ENCODE measurements at places on chromosomes 2 and 18. TPM values are rescaled to one million over a fixed set of nuclear protein-coding genes. Genes with fewer than 3 reads are reported as not detected.

DNA sequence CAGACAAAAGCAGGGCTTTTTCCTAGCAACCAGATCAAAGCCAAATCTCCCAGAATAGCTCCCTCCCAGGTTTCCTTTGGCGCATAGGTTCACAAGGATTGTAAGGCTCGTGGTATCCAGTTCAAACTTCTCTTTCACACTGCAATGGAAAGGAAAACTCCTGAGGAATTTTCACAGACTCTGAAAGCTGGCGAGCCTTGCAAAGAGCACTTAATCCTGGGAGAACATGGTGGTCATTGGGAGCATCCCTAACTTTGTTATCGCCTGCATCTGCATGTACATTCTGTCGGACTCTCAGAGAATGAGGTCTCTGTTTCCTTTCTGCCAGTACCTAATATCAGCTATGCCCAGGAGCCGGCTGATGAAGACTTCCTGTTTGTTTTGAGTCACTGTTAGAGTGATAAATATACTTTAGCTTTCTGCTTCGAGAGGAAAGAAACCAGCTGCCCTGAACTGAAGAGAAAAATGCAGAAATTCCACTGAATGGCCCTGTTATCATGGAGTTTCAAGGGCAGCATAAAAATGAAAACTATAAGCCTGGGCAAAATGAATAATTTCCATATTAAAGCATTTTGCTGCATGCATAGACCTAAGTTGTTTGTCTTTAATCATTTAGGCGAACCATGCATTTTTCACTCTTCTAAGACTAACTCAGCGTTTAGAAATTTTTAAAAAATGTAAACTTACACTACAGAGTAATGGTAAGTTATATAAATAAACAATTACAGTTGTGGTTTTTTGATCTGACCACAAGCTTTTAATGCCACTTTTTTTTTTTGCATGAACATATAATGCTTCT lies 76.4 kb upstream of the ZEB2 start:
- peak; percentile 73 for DNase-seq

DNA sequence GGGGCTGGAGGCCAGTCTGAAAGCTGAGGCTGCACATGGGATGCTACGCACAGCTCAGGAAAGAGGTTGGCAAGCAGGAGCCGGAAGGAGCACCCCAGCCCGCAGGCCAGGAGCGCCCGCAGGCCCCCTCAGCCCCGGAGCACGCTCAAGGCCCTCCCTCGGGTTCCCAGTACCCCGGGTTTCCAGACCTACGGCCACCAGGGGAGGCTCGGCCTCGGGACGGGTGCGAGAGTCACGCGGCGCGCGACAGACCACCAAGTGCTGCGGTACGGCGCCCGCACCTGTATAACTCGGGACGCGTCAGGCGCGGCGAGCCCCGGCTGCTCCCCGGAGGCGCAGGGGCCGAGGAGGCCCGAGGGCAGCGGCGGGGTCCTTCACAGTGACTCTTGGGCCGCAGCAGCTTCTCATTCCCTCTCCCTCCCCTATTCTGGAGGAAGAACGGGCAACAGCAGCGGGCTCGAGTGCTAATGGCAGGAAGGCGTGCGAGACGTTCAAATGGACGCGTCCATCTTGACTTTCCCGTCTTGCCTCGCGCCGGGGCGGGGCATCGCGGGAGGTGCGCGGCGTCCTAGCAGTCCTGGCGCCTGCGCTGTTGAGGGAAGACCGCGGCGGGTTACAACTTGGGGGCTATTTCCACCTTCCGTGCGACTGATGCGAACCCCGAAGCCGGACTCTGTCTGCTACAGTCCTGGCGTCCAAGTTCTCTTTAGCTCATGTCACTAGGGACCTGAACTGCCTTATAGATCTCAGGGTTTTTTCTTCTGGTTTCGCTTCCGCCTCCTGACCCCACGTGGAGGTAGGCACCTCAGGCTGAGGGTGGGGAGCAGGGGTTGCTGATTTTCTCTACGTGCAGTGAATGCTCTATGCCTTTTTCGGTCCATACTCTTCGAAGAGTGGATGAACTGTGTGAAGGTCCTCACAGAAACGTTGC lies at the start of gene ANAPC1:
ANAPC1 (minus strand) TSS at position 533 of the 931 bp plus-strand sequence. CDS start 3,368 bp downstream, outside the sequence.
- peak; percentile 81 for DNase-seq

DNA sequence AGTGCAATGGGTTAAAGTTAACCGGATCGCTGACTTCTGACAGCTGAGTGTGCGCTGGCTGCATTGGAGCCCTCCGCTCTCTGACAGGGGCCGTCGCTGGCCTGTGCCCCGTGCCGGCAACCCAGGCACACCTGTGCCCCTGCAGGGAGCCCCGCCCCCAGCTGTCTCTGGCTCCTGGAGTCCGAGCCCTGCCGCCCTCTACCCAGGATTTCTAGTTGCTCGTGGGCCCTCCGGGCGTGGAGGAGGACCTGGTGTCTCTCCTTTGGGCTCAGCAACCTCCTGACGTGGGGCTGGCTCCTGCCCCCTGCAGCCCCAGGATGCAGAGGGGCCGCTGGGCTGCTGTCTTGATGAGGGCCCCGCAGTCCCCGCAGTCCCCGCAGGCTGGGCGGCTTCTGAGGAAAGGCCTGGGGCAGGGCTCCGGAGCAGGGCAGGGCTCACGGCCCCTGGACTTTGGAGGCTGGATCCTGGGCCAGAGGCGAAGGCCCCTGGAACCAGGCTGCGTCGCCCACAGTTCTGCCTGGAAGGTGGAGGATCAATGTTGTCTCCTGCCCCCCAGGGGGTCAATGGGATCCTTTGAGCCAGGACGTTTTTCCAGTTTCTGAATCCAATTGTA lies 172.8 kb downstream of the RNF144A start:
- no peak for DNase-seq

DNA sequence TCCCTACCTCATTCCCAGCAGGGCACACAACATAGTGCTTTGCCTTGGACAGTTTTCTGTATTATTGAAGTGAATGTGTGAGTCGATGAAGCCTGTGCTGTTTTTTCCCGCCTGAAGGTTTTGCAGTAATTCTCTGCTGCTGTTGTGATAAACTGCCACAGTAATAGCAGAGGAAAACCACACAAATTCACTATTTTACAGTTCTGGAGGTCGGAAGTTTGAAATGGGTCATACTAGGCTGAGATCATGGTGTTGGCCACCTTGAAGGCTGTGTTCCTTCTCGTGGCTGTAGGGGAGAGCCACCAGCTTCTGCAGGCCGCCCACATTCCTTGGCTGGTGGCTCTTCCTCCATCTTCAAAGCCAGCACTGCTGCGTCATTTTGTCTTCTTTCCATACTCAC lies 678 bp upstream of the SLC16A14 start:
- no peak for DNase-seq

DNA sequence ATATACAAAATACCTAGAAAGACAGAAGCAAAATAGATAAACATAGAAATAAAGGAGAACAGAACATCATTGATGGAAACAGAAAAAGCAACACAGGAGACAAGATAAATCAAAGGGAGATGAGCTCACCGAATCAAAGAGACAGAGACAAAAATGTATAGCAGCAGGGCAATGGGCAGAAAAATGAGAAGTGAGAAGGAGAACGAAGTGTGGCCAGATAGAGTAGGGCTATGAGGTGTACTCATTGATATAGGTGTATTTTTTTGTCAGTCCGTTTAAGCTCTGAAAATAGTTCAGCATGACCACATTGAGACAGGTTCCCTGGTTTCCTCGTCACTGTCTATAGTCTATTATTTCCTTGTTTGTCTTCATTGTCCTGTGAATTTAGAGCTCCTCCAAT lies 55.1 kb downstream of the SP100 start:
- no peak for DNase-seq

- DNase-seq = no peak
These were observed 377.7 kb upstream of the MYT1L start for GRCh38 chr2:2708575-2709430.

- no peak for DNase-seq
These were observed 1009.9 kb upstream of the NXPH2 start for GRCh38 chr2:139790136-139790535.

DNA sequence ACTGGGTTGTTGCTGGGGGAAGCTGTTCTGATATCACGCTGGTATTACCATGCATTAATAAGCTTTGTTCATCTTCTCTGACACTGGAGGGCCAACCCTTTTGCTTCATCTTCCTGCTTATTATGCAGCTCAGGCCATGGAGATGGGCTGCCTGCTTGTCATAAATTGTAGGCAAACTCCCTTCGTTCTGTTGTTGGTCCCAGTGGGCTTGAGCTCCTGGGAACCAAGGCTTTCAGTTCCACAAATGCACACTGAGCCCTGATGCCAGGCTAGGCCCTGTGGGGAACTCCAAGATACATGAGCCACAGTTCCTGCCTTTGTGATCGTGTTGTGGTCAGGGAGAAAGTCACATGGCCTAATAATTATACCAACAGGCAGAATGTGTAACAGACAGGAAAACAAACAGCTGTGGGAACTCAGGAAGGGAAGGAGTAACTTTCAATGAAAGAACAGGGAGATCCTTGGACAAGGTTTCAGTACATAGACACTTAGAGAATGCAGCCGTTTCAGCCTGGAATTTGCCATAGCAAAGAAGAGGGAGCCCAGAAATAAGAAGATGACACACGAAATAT lies 49.0 kb upstream of the BCL2L11 start:
- peak; percentile 95 for DNase-seq

- peak; percentile 63 for DNase-seq
These were observed 152.5 kb downstream of the CYP26B1 start for GRCh38 chr2:71995067-71995665.

DNA sequence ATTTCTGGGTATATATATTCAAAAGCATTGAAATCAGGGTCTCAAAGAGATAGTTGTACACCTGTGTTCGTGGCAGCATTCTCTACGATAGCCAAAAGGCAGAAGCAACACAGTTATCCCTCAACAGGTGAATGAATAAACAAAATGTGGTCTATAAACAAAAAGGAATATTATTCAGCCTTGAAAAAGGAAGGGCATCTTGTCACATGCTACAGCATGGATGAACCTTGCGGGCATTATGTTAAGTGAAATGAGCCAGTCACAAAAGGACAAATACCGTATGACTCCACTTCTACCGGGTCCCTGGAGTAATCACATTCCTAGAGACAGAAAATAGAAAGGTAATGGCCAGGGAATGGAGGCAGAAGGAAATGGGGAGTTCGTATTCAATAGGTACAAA lies 228.8 kb downstream of the SH3BP4 start:
- DNase-seq = no peak

DNA sequence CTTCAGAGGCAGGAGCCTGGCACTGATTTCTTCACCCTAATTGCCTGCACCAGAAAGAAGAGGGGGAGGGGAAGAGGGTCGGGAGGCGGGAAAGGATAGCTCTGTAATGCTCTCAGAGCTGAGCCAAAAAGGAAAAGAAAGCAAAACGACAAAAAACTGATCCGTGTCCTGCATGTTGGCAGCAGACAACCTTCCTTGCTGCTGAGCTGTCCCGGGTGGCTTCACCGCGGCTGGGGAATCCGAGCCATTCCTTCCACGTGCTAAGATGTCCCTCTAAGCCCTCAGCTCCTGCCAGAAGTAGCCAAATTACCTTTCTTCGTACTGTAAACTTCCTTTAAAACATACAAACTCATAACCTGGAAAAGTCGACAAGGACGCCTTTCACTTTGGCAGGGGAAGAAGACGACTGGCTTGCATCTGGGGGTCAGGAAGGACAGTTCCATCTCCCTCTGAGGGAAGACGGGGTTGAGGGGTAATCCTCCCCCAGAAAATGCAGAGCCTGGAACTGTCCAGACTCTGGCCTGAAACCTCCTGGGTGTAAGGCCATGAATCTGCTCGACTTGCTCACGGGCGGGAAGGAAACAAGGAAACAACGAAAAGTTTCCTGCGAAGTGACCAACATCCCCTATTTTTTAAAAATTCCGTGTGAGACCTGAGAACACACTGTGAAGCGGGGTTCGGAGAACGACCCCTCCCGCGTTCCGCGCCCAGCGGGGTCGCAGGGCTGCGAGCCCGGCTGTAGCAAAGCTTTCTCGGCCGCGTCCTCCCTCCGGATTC lies 7.7 kb downstream of the OTX1 start:
- DNase-seq = no peak

GRCh38 chr2:237143676-237144440 lies 58.2 kb downstream of the COPS8 start:
- peak; percentile 65 for DNase-seq

DNA sequence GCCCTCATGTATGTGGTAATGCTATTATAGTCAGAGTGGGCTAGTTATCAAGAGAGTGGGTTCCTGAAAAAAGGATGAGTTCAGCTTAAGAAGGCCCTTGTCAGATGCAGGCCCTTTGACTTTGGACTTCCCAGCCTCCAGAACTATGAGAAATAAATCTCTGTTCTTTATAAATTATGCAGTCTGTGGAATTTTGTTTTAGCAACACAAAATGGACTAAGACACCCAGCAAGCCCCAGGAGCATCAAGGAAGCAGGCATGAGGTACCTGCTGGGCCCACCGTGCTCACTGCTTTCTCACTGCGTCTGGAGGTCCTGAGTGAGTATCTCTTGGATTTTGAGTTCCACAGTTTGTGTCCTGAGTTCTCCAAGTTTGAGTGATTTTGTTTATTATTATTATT lies 35.9 kb upstream of the LIPG start:
- DNase-seq = no peak

DNA sequence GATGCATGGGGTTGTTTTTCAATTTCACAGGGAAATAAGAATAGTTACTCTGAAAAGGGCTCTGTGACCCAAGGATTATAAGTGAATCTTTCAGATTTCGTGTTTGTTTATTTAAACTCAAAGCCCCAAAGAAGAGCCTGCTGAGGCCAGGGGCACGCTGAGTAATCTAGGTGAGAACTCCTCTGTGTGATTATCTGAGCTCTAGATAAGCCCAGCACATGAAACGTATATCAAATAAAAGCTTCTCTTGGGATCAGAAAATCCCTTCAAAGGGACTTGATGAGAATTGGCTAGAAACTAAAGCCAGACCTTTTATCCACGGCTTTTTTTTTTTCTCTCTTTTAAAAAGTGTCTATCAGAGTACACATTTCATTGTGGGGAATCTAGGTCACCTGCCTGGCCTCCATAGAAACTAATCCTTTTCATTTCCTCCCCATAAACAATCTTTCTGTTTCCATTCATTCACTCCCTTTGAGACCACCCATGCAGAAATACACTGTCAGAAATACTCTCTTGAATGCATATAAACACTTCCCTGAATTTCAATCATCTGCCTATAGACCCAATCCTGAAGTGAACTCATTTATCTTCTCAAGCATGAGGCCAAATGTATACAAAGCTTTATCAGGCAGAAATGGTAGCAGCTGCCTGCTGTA lies 137.4 kb downstream of the RIT2 start:
- no peak for DNase-seq

DNA sequence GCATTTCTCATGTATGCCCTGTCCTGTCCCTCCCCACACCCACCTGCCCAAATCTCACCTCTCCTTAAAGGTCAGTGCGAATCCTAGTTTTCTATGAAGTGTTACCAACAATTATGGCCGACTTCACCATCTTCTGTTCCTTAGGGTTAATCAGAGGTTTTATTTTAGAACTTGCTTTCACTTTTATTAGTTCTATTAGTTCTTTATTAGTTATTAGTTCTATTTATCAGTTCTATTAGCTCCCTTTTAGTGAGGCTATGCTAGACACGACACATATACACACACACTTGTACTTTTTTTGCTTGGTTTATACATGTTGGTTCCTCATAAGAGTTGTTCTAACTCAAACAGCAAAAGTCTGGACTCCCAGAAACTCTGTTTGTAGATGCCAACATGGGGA lies 176.8 kb upstream of the MSH6 start:
- no peak for DNase-seq

- DNase-seq = no peak
These were observed 127.4 kb upstream of the SLC8A1 start for GRCh38 chr2:40579247-40579646.

Gene SATB2
- total RNA-seq = 10.3 TPM

Gene CHRNA1
- 541 TPM for total RNA-seq

Gene SALL3
- not detected for total RNA-seq

Gene GRB14
- 0.34 TPM for total RNA-seq

Gene TRPM8
- 0.90 TPM for total RNA-seq

Gene DNAH7
- total RNA-seq = 0.26 TPM

Gene TWIST2
- total RNA-seq = 28.5 TPM

Gene LRRTM1
- not detected for total RNA-seq

Gene CCDC121
- 2.2 TPM for total RNA-seq
